Activated CD4-positive, CD25-positive, alpha-beta regulatory T cell (primary cell): ENCODE measurements at places on chromosomes 12 and 14.

- DNase-seq = no peak
These were observed 431.1 kb downstream of the KCNH5 start for GRCh38 chr14:62614122-62614521.

GRCh38 chr14:105376521-105377440, 21.6 kb upstream of the TEX22 start:
- DNase-seq = no peak

GRCh38 chr14:59325906-59326305, 137.4 kb downstream of the DAAM1 start:
- no peak for DNase-seq

DNA sequence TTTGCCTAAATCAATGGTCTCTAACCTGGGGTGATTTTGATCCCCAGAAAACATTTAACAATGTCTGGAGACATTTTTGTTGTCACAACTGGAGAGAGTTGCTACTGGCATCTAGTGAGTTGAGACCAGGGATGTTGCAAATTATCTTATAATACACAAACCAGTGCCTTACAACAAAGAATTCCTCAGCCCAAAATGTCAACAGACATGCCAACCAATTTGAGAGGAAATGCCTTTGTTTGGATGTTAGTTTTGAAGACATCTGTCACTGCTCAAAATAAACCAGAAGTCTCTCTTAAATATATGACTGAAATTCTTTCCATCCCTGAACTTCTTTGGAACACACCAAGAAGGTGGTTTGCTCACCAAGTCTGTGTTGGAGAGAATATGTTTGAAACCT, 336.9 kb upstream of the ATP2B1 start:
- DNase-seq = no peak
